ENCODE measurements at places on chromosomes 5 and 9.

DNA sequence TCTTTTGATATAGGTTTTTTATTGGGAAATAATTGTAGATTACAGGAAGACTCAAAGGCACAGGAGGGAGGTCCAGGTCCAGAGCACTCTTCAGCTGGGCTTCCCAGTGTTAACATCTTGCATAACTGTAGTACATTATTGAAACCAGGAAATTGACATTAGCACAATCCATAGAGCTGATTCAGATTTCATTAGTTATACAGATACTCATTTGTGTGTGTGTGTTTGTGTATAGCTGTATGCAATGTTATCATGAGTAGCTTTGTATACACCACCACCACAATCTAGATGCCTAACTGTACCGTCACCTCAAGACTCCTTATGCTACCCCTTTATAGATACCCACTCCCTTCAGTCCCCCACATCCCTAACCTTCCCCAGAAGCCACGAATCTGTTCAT, 47.9 kb downstream of the SLC36A1 start:
- no peak for DNase-seq

DNA sequence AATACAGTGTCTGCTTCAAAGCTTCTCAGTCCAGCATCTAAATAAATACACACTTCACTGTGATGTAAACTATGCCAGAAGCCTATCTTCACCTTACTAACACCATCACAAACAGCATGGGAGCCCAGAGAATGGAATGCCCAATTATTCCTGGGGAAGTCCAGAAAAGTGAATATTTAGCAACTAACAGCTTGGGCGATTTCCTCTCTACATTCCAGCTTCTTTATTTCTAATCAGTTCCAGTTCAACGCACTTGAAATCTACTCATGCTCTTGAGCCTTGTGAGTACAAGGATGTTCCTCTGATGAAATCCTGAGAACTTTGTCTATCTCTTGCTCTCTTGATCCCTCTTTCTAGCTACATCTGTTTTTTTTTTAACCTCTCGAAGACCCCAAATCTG, 100.4 kb upstream of the C9orf72 start:
- DNase-seq, result no peak

GRCh38 chr5:147869112-147869511, 9.4 kb upstream of the SCGB3A2 start:
- no peak for DNase-seq

- no peak for DNase-seq
These were observed 576.9 kb downstream of the BNC2 start for GRCh38 chr9:16293610-16294009.

- no peak for DNase-seq
These were observed 3.0 kb upstream of the CRB2 start for GRCh38 chr9:123353041-123353440.

DNA sequence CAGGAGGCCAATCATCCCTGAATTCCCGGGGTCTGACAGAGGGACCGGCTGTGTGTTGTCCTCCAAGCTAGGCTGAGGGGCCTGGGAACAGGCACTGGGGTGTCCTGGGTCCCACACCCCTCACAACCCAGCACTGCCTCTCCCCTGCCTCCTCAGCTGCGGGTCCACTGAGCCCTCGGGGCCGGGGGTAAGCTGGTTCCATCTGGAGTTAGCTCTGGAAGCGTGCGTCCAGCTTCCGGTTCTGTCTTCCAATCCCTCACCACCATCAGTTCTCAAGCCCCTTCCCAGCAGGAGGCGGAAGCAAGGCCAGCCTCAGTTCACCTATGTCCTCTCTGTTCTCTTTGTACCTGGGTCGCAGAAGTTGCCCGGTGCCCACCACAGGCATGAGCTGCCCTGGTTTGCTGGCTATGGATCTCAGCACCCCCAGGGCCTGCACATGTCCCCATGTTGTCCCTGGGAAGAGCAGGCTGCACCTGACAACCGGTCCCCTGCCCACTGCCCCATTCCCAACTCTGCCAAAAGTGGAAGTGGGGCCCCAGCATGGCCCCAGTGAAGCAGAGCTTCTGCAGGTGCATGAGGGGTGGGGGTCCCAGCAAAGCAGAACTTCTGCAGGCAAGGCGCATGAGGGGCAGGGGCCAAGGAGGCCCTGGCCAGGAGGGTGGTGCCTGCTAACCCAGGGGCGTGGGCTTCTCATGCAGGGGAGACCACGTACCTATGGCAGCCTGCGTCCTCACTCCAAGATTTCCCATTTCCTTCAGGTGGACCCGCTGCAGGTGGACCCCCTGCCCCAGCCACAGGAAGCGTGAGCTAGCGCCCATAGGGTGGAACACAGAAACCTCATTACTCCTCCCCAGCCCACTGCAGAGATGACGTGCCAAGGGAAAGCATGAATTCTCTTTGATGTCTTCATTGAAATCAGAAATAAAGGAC, 111.9 kb downstream of the ZNF354C start:
- no peak for DNase-seq

DNA sequence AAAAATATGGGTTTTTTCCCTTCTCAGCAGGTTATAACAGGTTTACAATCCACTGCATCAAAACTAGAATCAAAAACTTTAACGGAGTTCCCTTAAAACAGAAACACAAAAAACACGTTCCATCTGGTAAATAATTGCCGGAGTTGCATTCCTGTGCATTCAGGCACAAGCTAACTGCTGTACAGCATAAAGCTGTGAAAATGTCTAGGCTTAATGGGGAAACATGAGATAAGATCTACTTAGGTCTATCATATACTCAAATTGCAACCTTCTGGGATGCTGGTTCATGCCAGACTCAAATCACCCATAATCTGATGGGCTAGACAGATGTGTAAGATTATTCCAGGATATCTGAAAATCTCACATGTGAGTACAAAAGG, 265.3 kb downstream of the DOCK8 start:
- no peak for DNase-seq

- DNase-seq, result no peak
These were observed 3.5 kb upstream of the TMED9 start for GRCh38 chr5:177588413-177588909.

GRCh38 chr9:123201083-123201482, 67.3 kb downstream of the STRBP start:
- no peak for DNase-seq

Measured in pulmonary artery endothelial cell (primary cell).